ENCODE measurements at places on chromosomes 1 and 21.

- no peak for DNase-seq
These were observed 2.5 kb downstream of the SLAMF6 start for GRCh38 chr1:160520582-160520981.

- no peak for DNase-seq
These were observed 236.2 kb downstream of the NFIA start for GRCh38 chr1:61318319-61319125.

- DNase-seq = no peak
These were observed 470 bp upstream of the RTCA start for GRCh38 chr1:100265562-100265930.

DNA sequence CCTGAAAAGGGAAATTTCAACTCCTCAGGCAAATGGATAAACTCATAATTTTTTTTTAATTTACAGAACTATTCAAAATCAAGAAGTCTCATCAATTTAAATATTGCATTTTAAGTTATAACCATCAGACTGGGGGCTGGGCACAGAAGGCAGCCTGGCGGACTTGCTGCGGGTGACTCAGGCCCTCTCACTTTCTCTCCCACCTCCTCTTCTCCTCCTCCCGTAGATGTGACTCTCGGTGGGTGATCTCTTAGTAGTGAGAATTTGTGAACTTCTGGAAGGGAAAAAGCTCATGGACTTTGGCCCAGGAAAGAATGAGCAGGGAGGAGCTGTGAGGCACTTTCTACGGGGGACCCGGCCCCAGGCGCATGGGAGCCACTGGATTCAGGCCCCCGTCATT is 32.9 kb downstream of the CLIC6 start:
- no peak for DNase-seq

GRCh38 chr1:204340081-204340889 is 19.4 kb downstream of the PLEKHA6 start:
- no peak for DNase-seq

- DNase-seq = no peak
These were observed 53.6 kb downstream of the MAP3K7CL start for GRCh38 chr21:29184037-29184436.

DNA sequence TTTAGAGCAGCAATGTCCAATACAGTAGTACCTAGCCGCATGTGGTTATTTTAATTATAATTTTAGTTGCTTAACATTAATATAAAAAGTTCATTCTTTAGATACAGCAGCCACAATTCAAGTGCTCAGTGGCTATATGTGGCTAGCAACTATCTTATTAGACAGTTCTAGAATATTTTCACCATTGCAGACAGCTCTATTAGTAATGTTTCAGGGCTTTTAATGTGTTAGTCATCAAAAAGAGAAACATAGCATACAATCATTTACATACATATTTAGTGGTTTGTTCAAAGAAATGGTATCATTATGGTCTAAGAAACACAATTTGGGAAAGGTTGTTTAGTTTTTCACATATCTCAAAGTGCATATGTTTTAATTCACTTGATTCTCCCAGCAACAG is 66.6 kb upstream of the DYNLT5 start:
- DNase-seq = no peak

DNA sequence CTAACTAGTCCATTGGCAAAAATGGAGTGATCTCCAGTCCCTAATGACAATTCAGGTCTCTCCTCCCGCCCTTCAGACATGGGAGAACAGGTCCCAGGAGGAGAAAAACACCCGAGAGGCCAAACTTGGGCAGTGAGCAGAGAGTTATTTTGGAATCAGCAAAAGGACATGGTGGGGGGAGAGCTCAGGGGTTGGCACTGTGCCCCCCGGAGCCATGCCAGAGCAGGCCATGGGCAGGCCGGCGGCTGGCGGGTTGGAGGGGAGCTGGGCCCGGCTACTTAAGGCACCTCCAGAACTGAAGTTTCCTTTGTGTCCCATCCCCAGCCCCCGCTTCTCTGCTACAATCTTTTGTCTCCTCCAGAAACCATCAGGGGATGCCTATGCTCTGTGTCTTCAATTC is 7.1 kb downstream of the LGR6 start:
- no peak for DNase-seq

DNA sequence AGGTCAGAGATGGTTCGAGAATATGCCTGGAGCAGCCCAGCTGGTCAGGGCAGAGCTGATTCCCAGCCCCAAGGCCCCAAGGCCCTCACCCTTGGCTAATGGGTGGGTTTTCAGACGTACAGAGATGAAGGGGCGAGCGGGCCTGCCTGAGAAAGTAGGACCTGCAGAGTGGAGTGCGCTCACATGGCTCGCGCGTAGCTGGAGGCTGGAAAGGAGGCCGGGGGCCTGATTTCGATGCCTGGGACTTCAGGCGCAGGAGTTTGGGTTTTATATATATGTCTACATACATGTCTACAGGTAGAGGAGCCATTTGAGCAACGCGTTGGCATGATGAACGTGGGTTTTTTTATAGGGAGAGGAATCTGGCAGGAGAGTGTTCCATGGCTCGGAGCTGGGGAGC is 8.9 kb downstream of the COQ8A start:
- no peak for DNase-seq

DNA sequence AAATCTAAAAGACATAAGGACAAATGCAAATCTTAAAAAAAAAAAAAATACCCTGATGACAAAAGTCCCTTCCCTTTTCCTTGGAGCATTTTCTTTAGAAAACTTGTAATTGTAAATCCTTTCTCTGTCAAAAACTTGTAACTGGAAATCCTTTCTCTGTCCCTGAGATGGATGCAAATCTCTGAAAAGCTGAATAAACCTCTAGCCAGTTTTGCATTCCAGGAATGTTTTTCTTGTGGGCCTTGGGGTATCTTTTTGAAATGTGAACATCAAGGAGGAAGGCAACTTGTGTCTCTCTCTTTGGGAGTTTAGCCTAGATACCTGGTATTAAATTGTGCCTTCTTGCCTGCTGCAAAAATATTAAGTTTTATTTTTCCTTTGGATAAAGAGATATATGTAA is 305.3 kb downstream of the KCNT2 start:
- DNase-seq = no peak

Measured in GOT3 (cell line).